ENCODE measurements at places on chromosomes 6 and 20.

DNA sequence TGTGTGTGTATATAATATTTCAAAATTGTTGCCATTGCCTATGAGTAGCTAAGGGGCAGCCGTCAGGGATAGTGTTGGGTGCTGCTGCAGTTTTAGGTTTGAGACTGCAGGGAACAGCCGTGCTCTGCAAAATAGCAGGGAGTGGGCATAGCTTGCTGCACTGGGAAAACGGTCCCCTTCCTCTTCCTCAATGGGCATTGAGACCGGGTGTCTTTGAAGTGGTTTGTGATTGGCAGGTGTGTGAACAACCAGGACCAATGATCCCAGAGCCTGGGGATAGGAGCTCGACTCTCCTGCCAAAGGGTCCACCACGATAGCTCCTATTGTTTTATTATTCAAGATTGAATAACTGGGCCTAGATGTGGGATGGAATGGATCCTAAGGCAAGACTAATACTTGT, 5.1 kb upstream of the EBF4 start:
- no peak overlapping the region for H3K4me3 ChIP-seq
- peaks cover 1% of the 10 kb centered on the region for H3K27me3 ChIP-seq
- DNase-seq = no peak
- peaks cover 6% of the 10 kb centered on the region for H3K4me1 ChIP-seq
- H3K27ac ChIP-seq = no peak overlapping the region

DNA sequence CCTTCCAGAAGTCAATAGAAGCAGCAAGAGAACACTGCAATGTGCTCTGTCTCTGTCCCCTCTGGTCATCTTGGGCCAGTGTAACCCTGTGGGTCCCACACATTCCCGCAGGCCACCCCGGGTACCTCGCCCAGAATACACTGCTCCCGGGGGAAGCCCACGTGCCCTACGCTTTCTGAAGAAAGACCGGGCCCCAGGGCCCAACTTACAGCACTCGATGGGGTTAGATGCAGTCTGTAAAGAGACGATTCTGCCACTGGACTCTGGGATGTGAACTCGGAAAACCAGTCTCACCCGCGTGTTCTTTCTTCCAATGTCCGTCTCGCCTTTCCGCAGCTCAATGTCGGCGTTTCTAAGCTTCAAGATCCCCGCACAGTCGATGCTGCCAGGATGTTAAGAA, 68.7 kb downstream of the NFATC2 start:
- H3K4me3 ChIP-seq = no peak overlapping the region
- H3K27me3 ChIP-seq = no peaks in the 10 kb centered on the region
- no peaks in the 10 kb centered on the region for H3K4me1 ChIP-seq
- 0 out of 2 replicates have a peak, but pooled peaks cover 4% of the 10 kb centered on the region for H3K36me3 ChIP-seq
- no peak overlapping the region for H3K27ac ChIP-seq

DNA sequence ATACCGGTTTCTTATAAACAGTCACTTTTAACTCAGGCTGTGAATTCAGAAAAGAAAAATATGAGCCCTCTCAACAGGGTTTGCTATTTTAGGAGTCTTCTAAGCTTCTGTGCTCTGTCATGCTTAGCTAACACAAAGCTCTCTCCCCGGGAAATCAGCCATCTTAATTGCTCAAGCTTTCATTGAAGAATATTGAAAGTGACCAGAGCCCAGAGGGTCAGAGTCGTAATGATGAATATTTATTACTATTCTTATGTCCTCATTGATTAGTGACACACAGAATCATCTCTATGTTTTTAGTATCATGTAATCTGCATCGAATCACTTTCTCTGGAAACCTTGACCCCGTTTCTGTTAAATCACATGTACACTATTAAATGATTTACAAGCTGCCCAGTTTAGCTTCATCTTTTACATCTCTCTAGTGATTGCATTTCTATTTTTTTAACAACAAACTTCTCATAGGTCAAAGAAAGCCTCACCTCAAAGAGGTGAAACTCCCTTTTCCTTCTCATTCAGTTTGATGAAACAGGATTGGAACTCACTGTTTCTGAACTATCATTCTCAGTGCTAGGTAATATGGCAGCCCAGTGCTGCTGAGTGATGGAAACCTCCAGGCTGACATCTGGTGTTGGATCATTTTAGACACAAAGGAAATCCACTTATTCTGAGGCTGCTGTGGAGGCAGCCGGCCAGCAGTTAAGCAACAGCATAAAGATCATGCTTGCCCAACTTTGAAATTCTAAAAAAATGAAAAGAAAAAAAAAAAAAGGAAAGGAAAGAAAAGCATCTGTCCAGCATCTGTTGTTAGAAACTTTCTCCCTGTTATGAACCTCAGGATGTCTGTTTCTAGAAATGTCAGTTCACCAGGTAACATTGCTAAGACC, 96.3 kb downstream of the RFPL4B start:
- no peak overlapping the region for H3K4me3 ChIP-seq
- DNase-seq = no peak
- H3K27me3 ChIP-seq = no peaks in the 10 kb centered on the region
- H3K36me3 ChIP-seq = no peaks in the 10 kb centered on the region
- H3K4me1 ChIP-seq = peaks cover 22% of the 10 kb centered on the region

DNA sequence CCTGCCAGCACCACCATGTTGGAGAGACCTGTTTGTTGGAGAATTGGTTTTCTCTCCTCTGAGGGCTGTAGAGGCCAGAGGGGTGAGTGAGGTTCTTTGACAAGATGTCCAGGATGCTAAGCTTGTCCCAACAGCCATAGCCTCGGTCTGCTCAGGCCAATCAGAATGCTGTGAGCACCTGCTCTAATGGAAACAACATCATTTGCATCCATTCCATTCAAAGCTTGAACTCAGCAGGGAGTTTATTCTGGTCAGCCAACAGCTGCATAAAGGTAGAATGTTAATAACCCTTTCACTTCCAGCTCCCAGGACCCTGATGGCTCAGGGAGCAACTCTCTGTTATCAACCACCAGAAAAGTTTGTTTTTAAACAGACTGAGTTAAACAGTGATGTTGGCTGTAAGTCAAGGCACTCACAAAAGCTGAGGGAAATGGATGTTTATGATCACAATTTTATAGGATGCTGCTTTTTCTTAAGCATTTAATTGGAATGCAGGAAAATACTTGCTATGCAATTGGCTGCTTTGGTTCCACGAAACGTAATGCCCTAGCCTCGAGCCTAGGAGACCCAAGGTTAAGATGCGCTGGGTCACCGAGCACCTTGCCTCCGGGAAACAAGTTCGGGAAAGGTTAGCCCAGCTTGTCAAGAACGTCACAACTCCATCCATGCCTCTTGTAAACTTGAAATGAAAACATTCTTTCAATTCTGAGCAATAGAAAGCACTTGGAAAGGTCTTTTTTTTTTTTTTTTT, 155.2 kb downstream of the NFATC2 start:
- no peak overlapping the region for H3K4me3 ChIP-seq
- no peaks in the 10 kb centered on the region for H3K36me3 ChIP-seq
- no peak for DNase-seq

DNA sequence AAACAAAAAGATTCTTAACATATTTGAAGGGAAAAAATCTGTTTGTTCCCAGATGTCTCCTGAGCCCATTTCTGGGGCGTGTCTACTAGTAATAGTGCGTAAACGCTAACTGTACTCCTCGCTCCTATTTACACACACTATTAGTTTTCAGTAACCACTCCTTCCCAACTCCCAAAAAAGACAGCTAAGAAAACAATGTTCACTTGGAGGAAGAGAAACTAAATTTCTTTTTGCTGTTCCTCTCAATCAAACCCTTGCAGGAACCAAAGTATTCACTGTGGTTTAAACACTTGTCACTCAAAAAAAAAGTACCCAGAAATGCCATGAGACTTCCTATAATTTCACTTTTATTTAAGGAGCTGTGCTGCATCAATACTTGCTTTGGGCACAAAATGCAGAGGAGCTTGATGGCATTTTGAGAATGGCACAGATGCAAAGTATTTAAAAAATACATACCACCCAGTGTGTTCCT, 118.2 kb downstream of the BACH2 start:
- no peak overlapping the region for H3K27ac ChIP-seq
- peaks cover 1% of the 10 kb centered on the region for H3K4me1 ChIP-seq
- H3K27me3 ChIP-seq = no peaks in the 10 kb centered on the region
- no peak for DNase-seq
- H3K36me3 ChIP-seq = no peaks in the 10 kb centered on the region

GRCh38 chr6:26401987-26402658, at the start of gene BTN3A1:
BTN3A1 (plus strand) TSS chr6:26402275; CDS start chr6:26405564, 3,289 bp downstream.
- peak within 1 kb of the TSS; percentile 60 for H3K4me3 ChIP-seq
- peak; percentile 52 for DNase-seq
- 0 out of 2 replicates have a peak, but pooled peaks cover 3% of the 10 kb centered on the region for H3K4me1 ChIP-seq
- peak within 1 kb of the TSS; percentile 2 for H3K27ac ChIP-seq

GRCh38 chr20:53202777-53203176, 230.6 kb downstream of the TSHZ2 start:
- no peaks in the 10 kb centered on the region for H3K4me1 ChIP-seq
- no peak for DNase-seq
- no peak overlapping the region for H3K4me3 ChIP-seq
- H3K27ac ChIP-seq = no peak overlapping the region

DNA sequence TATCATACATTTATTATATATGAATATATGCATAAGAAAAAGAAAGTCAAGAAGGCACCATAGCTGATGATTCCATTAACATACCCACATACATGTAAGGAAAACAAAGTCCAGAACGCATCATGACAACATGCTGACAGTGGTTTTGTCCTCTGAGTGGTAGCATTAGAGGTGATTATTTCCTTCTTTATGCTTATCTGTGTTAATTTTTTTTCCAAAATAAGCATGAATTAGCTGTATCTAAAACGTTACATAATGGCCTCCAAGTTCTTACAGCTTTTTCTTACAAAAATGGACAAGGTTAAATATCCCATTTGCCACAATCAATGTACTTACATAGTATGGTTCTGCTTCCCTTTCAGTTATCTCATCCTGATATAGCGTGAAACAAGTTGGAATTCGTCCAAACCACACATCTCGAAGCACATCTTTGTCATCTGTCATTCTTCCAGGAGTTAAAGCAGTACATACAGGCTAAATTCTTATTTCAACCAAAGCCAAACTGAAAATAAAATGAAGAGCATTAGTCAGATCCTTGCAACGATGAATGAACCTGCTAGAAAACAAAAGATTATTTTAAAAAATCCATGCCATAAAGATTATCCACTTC, 9.7 kb downstream of the ATG5 start:
- no peak overlapping the region for H3K4me3 ChIP-seq
- no peaks in the 10 kb centered on the region for H3K36me3 ChIP-seq
- H3K27me3 ChIP-seq = no peaks in the 10 kb centered on the region
- no peak for DNase-seq

DNA sequence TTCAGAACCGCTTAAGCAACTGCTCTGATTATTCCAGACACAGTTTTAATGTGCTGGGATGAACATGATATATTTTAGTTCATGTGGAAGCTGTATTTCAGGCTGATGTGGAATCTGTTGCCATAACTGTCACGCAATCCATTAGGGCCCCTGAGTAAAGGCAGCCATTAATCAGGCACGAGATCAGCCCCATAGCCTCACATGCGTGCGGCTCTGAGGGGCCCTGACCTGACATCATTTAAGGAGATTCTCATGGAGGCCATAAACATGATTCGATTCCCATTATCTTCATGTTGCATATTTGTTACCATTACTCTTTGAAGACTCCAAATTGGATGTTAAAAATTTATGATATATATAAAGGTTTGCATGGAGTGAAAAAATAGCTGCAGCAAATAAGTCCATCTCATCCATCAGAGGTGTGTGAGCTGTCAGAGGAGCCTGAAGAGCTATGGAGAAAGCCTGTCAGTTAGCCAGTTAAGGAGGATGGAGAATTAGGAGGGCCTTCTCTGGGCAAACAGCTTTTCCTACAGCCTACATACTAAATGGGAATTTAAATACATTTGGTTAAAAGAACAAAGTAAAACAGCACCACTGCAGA, 89.6 kb downstream of the SOBP start:
- H3K4me1 ChIP-seq = no peaks in the 10 kb centered on the region
- no peak overlapping the region for H3K4me3 ChIP-seq
- H3K36me3 ChIP-seq = no peaks in the 10 kb centered on the region
- no peaks in the 10 kb centered on the region for H3K27me3 ChIP-seq

GRCh38 chr6:106254636-106255035, 70.9 kb downstream of the ATG5 start:
- H3K4me3 ChIP-seq = no peak overlapping the region
- H3K27me3 ChIP-seq = no peaks in the 10 kb centered on the region
- H3K4me1 ChIP-seq = no peaks in the 10 kb centered on the region
- H3K36me3 ChIP-seq = no peaks in the 10 kb centered on the region
- DNase-seq = no peak

DNA sequence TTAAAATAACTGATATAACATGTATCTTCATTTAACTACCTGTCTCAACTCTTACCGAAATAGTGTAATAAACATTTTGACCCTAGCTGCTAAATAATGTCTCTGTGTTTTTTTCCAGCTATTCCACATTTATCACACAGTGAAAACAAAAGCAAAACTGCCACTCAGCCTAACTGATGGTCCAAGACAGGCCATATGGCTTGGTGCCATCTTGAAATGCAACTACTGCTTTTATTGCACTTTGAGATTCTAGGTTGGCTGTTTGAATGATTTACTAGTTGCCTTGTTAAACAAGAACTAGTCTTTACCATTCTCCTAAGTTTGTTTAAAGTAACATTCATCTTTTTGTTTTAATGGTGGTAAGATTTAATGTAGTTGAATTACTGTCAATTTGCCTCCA, 739.8 kb downstream of the TFAP2A start:
- no peaks in the 10 kb centered on the region for H3K36me3 ChIP-seq
- DNase-seq = no peak
- H3K4me3 ChIP-seq = no peak overlapping the region
- no peaks in the 10 kb centered on the region for H3K27me3 ChIP-seq
- no peak overlapping the region for H3K27ac ChIP-seq

DNA sequence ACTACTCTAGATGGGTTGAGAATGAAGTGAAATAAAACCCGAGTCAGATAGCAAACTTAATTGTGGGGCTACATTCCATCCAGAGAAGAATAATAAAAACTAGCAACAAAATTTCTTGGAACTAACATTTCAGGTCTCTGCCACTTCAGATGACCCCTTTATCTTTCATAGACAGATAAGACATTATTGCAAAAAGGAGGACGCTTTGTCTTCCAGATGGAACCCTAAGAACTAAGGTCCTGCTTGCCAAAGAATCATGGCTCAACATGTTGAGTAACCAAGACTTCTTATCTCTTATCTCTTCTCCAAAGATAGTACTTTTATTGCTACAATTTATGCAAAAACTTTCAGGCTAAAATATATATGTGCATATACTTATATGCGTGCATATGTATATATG, 221.1 kb upstream of the PREP start:
- H3K4me1 ChIP-seq = peaks cover 33% of the 10 kb centered on the region
- DNase-seq = peak; percentile 18
- H3K36me3 ChIP-seq = no peaks in the 10 kb centered on the region
- H3K27me3 ChIP-seq = no peaks in the 10 kb centered on the region

- H3K27ac ChIP-seq = no peak overlapping the region
- no peak for DNase-seq
- no peak overlapping the region for H3K4me3 ChIP-seq
- H3K36me3 ChIP-seq = no peaks in the 10 kb centered on the region
Measured at GRCh38 chr20:59255256-59255655, 45.2 kb upstream of the EDN3 start.

GRCh38 chr6:109242925-109243324, 139.3 kb downstream of the CD164 start:
- DNase-seq = no peak
- no peak overlapping the region for H3K27ac ChIP-seq
- H3K4me1 ChIP-seq = no peaks in the 10 kb centered on the region
- no peaks in the 10 kb centered on the region for H3K36me3 ChIP-seq
- H3K27me3 ChIP-seq = no peaks in the 10 kb centered on the region
